ENCODE measurements at places on chromosomes 5 and 9.

GRCh38 chr5:83026930-83027687, 50.1 kb downstream of the TMEM167A start:
- DNase-seq = no peak

GRCh38 chr9:110591526-110591925, 12.0 kb upstream of the SVEP1 start:
- DNase-seq = no peak

- DNase-seq = no peak
These were observed 9.1 kb upstream of the INSYN2B start for GRCh38 chr5:169989365-169989764.

DNA sequence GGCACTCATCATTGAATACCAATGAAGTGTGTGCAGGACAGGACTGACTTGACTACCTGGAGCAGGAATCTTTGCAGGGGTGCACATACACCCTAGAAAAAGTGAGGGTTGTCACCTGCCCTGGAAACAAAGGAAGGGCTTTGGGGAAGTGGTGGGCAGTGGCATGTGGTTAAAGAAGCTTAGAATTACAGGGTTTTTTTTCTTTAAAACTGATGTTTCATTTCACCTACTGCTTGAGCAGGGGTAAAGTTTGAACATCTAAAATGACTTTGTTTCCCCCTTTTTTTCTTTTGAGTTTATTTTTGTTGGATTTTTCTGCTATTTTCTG, 2.0 kb upstream of the KDM3B start:
- no peak for DNase-seq

- no peak for DNase-seq
These were observed 459.3 kb upstream of the MEF2C start for GRCh38 chr5:89342106-89342876.

GRCh38 chr9:107723015-107723414, 233.4 kb upstream of the KLF4 start:
- no peak for DNase-seq

- no peak for DNase-seq
These were observed 450.3 kb upstream of the CLINT1 start for GRCh38 chr5:158309088-158309807.

- no peak for DNase-seq
These were observed 464.7 kb upstream of the COX7C start for GRCh38 chr5:86152988-86153560.

GRCh38 chr5:146851133-146851532, 27.4 kb downstream of the PPP2R2B start:
- DNase-seq = no peak

DNA sequence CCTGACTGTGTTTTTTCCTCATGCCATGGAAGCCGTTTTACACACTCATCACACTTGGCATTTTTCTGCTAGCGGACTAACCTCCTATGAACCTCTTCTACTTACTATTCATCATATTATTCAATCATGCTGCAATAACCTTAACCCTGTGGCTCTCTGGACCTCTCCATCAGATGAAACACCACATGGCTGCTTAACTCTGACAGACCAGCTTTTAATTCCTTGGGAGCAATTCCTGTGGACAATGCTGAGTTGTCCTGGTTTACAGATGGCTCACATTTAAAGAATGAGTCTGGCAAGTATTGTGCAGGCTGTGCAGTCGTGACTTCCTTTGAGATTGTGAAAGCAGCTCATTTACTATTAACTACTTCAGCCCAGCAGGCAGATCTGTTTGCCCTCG, 9.0 kb downstream of the OR1J1 start:
- no peak for DNase-seq

DNA sequence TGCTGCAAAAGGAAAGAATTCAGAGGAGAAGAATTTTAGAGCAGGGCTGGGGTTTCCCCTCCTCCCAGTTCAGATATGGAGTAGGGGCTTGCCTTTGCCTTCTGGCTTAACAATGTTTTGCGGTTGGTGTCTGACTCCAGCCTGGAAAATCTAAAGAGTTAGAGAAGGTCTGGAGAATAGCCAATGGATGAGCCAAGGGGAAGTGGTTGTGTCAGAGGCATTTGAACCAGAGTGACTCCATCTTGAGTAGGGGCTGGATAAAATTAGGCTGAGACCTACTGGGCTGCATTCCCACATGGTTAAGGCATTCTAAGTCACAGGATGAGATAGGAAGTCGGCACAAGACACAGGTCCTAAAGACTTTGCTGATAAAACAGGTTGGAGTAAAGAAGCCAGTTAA, 133.7 kb downstream of the DIRAS2 start:
- no peak for DNase-seq

DNA sequence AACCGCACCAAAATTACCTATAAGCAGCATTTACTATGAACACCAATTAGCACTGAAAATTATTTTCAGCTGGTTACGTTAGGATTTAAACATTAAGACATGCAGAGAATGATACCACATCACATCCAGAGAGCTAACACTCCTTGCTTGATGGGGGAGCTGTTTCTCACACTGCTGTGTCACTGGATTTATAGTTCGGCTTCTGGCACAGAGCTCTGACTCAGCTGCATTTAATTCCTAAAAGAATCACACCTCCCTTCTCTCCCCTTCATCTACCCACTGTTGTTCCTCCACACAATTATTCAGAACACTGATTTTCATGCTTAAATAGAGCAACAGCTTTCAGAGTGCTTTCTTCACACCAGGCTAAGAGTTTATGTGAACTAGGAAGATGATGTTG, 82.6 kb upstream of the SV2C start:
- DNase-seq = no peak

- DNase-seq = no peak
These were observed 523.2 kb downstream of the NTRK2 start for GRCh38 chr9:85192750-85193149.

GRCh38 chr5:78483809-78484521, 123.5 kb downstream of the SCAMP1 start:
- no peak for DNase-seq

- DNase-seq = no peak
These were observed 73.6 kb downstream of the PIP5K1B start for GRCh38 chr9:68778635-68779034.

DNA sequence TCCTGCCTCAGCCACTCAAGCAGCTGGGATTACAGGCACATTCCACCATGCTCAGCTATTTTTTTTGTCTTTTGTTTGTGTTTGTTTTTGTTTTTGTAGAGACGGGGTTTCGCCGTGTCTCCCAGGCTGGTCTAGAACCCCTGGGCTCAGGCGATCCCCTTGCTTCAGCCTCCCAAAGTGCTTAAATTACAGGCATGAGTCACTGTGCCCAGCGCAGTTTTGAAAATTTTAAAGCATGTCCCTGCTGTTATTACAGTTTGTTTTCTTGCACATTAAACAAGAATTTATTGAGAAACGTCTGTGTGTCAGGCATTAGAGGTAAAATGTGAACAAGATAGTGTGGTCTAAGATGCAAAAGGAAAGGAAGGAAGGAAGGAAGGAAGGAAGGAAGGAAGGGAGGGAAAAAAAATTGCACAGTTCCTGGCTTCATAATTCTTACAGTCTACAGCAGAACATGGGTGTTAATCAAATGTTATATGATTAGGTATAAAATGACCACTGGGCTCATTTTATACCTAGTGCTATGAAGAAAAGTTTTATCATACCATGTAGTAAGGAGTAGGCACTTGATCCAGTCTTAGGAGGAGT, 205.4 kb downstream of the SNX18 start:
- DNase-seq = no peak

DNA sequence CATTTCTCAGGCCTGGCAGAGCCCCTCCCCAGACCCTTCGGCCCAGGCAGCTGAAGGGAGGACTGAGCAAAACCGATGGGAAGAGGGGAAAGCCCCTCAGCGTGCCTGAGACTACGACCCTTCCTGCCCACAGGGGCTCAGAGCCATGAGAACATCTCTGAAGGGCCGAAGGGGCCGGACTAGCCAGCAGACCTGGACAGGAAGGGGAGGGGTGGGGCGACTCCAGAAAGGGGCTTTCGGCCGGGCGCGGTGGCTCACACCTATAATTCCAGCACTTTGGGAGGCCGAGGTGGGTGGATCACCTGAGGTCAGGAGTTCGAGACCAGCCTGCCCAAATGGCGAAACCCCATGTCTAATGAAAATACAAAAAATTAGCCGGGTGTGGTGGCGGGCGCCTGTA, 85.8 kb upstream of the PHYKPL start:
- no peak for DNase-seq

DNA sequence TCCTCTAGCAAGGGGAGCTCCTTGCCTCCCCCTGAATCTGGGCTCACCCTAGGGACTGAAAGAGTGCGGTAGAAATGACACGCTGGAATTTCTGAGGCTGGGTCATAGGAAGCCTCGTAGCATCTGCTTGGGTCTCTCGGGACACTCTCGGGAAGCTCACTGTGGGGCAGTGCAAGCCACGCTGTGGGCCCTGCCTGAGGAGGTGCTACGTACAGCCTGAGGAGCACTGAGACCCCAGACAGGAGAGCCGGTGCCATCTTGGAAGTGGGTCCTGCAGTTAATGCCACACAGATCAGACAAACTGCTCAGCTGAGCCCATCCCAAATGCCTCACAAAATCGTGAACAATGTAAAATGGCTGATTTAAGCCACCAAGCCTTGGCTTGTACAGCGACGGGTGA, 1.8 kb downstream of the MRPL36 start:
- no peak for DNase-seq

DNA sequence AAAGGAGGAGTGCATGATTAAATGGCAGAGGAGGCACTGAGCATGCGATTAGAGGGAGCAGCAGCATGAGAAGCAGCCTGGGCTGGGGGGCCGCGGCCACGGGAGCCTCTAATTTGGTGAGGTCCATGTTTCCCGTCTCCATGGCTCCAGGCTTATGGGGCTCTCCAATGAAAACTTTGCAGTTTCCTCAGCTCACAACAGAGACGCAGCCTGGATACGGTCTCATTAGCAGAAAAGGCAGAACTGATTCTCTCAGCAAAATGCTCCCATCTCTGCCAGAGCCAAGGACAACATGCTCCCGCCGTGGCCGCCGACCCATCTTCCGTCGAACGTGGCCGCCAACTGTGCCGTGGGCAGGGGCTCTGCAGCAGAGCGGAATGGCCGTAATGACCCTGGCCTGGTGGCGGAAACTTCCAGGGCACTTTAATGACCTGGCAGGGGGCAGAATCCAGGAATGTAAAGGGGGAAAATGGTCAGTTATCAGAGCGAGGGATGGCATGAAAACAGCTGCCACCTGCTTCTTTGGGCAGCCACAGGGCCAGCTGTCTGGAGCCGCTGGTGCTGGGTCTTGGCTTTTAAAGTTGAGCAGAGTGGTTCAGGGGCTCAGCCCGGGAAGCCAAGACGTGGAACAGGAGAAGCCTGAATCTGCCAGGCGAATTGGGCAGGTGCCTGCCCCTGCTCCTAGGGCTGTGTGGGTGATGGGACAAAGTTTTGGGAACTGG, 76.5 kb downstream of the COL5A1 start:
- no peak for DNase-seq

DNA sequence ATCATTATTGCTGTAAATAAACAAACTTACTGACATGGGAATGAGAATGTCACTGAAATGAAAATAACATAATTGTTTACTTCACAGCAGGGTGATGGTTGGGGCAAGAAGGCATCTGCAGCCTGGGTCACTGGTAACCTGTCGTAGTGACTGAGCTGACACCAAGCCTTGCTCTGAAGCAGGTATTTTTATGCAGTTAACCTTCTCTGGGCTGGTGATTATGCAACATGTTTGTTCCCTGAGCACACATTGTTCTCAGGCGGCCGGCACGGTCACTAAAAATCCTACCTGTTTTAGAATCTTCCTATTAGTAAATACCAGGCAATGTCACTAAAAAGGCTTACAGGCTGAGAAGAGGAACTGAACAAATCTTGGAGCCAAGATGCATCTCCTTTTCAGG, 157.7 kb upstream of the NR3C1 start:
- DNase-seq = no peak

- no peak for DNase-seq
These were observed 96.0 kb downstream of the KIAA1958 start for GRCh38 chr9:112582371-112583262.

GRCh38 chr9:83473488-83473971, 64.7 kb downstream of the FRMD3 start:
- no peak for DNase-seq

- DNase-seq = no peak
These were observed 39.4 kb upstream of the TRAF1 start for GRCh38 chr9:120966013-120966369.

DNA sequence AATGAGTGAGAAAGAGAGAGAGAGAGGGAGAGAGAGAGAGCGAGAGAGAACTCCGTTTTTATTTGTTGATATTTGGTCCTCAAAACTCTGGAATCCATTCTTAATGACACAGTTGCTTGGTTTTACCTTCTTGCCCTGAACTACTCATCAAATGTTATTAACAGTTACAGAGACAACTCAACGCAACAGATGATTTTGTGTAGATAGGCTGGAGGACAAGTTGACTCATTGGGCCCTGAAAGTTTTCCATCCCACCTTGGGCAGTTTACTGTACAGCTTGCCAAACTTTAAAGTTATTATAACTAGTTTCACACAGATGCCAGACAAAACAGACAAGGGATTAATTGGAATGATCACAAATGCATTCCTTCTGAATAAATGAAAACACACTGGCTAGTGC, 339.9 kb downstream of the ARL15 start:
- no peak for DNase-seq

- no peak for DNase-seq
These were observed 376.8 kb downstream of the EBF1 start for GRCh38 chr5:158722940-158723339.

GRCh38 chr5:136703706-136704105, 338.4 kb upstream of the TRPC7 start:
- no peak for DNase-seq

GRCh38 chr5:148558892-148559291, 95.4 kb downstream of the HTR4 start:
- no peak for DNase-seq

DNA sequence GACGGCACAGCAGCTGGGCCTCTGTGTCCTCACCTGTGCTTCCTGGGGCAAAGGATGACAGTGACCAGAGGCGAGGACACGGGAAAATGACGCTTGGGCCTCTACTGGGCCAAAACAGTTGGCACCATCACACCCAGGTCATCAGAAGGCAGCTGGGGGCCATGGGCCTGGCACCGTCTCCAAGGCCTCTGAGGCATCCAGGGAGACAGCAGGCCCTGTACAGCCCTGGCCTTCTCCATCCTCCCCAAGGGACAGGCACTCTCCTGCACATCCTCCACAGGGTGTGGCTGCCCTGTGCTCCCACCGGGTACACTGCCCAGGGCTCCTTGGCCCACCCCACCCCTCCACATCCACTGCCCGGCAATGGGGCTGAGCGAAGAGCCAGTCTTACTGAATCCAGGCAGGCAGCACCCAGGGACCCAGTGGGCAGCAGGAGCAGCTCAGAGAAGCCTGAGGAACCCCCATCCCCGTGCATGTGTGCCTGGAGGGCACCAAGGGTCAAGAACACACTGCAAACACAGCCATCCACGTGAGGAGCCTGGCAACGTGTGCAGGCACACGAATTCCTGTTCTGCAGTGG, 4.0 kb downstream of the LPCAT1 start:
- DNase-seq = peak; percentile 67

- no peak for DNase-seq
These were observed 7.1 kb downstream of the LRRC26 start for GRCh38 chr9:137162505-137163364.

- peak; percentile 90 for DNase-seq
These were observed 321.9 kb upstream of the IRX4 start for GRCh38 chr5:2204366-2205184.

GRCh38 chr5:94618029-94618492, 343 bp downstream of the KIAA0825 start:
- DNase-seq = no peak

GRCh38 chr5:144773628-144774027, 603.0 kb downstream of the KCTD16 start:
- no peak for DNase-seq
